ENCODE measurements at places on chromosomes 12 and 14. TPM values are rescaled to one million over a fixed set of nuclear protein-coding genes. Genes with fewer than 3 reads are reported as not detected.

DNA sequence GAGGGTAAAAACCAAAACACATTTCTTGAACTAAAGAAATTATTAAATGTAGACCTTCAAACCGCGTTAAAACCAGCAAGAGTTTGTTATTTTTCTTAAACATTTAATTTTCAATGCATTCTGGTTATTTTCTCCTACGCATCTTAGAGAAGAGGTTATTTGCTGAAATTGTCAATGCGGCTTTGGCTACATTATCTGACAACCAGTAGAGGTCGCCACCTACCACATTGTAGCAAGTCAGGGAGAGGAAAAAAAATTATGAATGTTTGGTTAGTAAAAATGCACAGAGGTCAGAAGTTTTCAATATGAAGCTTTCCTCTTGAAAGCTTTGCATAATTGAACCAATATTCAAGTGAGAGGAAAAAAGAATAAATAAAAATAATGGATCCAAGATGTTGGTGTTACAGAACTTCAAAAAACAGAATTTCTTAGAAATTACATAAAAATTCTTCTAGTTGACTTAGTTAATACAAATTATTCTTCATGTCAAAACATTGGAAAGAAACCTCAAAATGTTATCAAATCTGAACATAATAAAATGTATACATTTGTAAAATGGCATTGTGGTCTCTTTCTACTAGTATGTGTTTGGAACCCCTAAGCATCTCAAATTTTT lies 159.4 kb upstream of the TMTC2 start:
- H3K4me3 ChIP-seq: no peak overlapping the region
- no peak overlapping the region for H3K27ac ChIP-seq
- DNase-seq: peak; percentile 22
- no peaks in the 10 kb centered on the region for H3K36me3 ChIP-seq
- H3K4me1 ChIP-seq: peaks cover 3% of the 10 kb centered on the region

- H3K4me1 ChIP-seq: no peaks in the 10 kb centered on the region
- no peak overlapping the region for H3K4me3 ChIP-seq
- no peaks in the 10 kb centered on the region for H3K36me3 ChIP-seq
- DNase-seq: no peak
Measured at GRCh38 chr12:104942075-104942474, 16.0 kb downstream of the SLC41A2 start.

DNA sequence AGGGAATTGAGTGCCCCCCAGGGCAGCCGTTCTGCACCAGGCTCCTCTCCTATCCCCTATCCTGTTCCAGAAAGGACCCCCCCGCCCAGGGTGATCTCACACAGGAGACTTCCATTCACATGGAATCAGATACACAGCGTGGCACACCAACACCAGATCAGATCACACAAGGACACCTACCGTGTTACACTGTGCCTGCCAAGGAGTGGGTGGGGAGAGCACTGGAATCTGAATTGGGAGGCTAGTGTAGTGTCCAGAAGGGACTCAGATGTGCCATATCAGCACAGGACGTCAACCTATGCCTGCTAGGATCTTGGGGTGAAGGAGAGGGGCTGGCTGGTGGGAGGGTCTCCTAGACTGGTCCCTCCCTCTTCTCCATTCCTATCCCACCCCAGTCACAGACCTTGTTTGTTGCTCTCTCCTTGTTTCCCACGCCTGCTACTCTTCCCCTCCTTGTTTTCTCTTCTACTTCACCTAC lies 2.3 kb downstream of the PTMS start:
- no peaks in the 10 kb centered on the region for H3K27me3 ChIP-seq
- peaks cover 9% of the 10 kb centered on the region for H3K36me3 ChIP-seq
- peak overlapping the region; percentile 97 for H3K27ac ChIP-seq
- H3K4me1 ChIP-seq: peaks cover 26% of the 10 kb centered on the region
- H3K4me3 ChIP-seq: no peak overlapping the region

The DYNLL1 gene
- total RNA-seq: 265 TPM

GRCh38 chr12:39032448-39032847 lies 127.1 kb upstream of the CPNE8 start:
- no peaks in the 10 kb centered on the region for H3K36me3 ChIP-seq
- no peaks in the 10 kb centered on the region for H3K4me1 ChIP-seq
- H3K27me3 ChIP-seq: no peaks in the 10 kb centered on the region
- DNase-seq: no peak

- DNase-seq: no peak
- no peaks in the 10 kb centered on the region for H3K36me3 ChIP-seq
- peaks cover 6% of the 10 kb centered on the region for H3K4me1 ChIP-seq
- H3K27me3 ChIP-seq: no peaks in the 10 kb centered on the region
Measured at GRCh38 chr14:68729556-68729955, 63.3 kb downstream of the ZFP36L1 start.
